Putamen (tissue), 1 donor: ENCODE measurements at places on chromosomes 3 and 15.

DNA sequence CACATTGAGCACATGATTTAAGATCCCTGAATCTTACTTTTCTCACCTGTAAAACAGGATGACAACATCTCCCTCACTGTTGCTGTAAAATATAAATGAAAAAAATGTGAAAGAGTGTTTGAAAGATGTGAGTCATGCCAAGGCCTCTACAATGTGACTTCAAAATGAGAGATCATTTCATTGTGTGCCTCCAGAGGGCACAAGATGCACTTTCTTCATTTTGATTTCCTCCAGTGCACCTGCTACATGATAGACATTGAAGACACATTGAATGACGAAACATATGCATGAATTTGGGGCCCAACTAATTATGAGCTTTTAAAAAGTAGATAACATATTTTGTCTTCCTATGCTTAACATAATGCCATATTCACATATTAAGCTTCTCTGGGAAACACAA is 170.3 kb downstream of the MOBP start:
- DNase-seq, result no peak

- no peak for DNase-seq
Measured at GRCh38 chr3:138694287-138695007, 85.9 kb downstream of the FAIM start.

GRCh38 chr3:51100536-51100851 is 284.6 kb upstream of the MANF start:
- no peak for DNase-seq

- DNase-seq, result no peak
Measured at GRCh38 chr3:4977001-4977852, 2.0 kb upstream of the BHLHE40 start.

GRCh38 chr15:68124700-68125099 is 70.6 kb downstream of the PIAS1 start:
- no peak for DNase-seq

DNA sequence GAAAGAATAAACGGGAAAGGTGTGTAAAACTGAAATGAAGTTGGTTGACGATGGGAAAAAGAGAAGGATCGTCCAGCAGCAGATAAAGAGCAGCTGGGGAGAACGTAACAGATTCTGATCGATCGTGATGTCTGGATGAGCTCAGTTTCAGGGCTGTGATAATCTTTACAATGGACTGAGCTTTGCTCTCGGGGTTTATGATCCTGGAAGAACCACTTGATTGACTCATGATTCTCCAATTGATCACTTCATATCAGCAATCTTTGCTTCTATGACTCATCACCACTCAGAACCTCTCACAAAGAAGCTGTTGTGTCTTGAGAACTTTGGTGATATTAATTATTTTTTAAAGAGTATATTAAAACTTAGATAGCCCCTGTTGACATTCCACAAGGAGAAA is 690.7 kb downstream of the TUSC7 start:
- DNase-seq, result no peak

- DNase-seq, result no peak
Measured at GRCh38 chr3:112469671-112470070, 29.6 kb downstream of the BTLA start.
